Forelimb muscle (tissue), 1 donor: ENCODE measurements at places on chromosomes 2 and 18. TPM values are rescaled to one million over a fixed set of nuclear protein-coding genes. Genes with fewer than 3 reads are reported as not detected.

The ZEB2 gene
- polyA plus RNA-seq = 107 TPM

The EML6 gene
- polyA plus RNA-seq = 26.8 TPM

The GAREM1 gene
- 7.3 TPM for polyA plus RNA-seq

The SKA1 gene
- 2.6 TPM for polyA plus RNA-seq

The DLGAP1 gene
- polyA plus RNA-seq = 1.9 TPM

The ANKAR gene
- 7.6 TPM for polyA plus RNA-seq

The GALNT14 gene
- polyA plus RNA-seq = 2.4 TPM

The HOXD9 gene
- 7.6 TPM for polyA plus RNA-seq

The HOXD8 gene
- polyA plus RNA-seq = 40.0 TPM

The RPRD1A gene
- 42.7 TPM for polyA plus RNA-seq

The RNF125 gene
- polyA plus RNA-seq = 10.7 TPM

The C1QL2 gene
- polyA plus RNA-seq = not detected

The FAM110C gene
- 1.8 TPM for polyA plus RNA-seq

The CD8B gene
- 0.25 TPM for polyA plus RNA-seq

The CXCR1 gene
- polyA plus RNA-seq = not detected

The DTNA gene
- 90.1 TPM for polyA plus RNA-seq

The MRPL19 gene
- 34.8 TPM for polyA plus RNA-seq

The RND3 gene
- 45.8 TPM for polyA plus RNA-seq

The NPC1 gene
- polyA plus RNA-seq = 27.7 TPM
